ENCODE measurements at places on chromosomes 13 and 19. TPM values are rescaled to one million over a fixed set of nuclear protein-coding genes. Genes with fewer than 3 reads are reported as not detected.

DNA sequence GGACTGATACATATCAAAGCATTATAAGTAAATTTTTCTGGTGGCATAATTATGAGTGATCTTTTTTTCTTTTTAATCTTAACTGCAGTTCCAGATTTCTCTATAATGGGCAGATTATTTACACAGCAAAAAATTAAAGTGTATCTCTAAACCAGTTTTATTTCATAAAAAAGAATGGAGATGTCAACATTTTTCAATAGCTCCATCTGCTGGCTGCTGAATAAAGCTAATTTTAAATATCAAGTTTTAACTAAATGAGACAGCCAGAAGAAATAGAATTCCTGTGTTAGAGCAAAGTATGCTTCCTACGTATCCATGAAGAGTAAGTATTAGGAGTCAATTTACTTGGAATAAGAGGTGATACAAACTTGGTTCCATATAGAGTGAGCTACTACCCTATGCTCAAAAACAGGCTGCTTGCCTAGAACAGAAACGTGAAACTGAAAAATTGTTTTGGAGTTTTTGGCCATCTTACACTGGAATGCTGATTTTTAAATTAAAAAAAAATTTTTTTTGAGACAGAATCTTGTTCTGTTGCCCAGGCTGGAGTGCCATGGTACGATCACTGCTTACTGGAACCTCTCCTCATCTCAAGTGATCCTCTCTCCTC is 5.0 kb upstream of the PDS5B start:
- DNase-seq, result no peak

- no peak for DNase-seq
These were observed 20.6 kb downstream of the BRSK1 start for GRCh38 chr19:55304279-55304978.

DNA sequence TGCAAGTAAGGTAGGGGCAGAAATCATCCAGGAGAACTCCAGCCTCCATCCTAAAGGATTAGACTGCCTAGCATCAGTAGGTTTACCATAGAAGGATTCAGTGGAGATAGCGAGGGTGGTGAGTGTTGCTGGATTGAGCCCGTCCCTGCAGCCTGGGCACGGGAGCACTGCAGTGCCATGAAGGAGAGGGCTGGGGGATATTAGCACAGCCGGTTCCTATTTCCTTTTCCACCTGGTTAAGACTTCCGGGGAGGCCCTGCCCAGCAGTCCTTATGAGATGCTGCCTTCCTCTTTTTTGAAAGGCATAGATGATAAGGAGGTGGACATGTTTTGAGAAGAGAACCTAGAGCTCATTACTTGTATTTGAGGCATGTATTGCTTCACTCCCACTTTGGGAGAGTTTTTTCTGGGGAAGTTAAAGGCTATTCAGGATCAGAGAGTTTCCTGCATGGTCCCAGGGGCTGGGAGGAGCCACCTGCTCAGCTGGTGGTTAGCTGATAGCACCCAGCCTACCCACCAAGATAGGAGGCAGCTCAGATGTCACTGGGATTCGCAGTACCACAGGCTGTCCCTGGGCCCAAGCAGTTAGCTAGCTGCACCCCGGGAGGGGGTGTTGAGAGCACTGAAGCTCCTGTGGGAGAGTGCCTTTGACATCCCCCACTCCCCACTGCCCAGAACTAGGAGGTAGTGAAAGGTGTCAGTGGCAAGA is 17.2 kb downstream of the ACTN4 start:
- no peak for DNase-seq

Gene ACP5
- 12.0 TPM for total RNA-seq

DNA sequence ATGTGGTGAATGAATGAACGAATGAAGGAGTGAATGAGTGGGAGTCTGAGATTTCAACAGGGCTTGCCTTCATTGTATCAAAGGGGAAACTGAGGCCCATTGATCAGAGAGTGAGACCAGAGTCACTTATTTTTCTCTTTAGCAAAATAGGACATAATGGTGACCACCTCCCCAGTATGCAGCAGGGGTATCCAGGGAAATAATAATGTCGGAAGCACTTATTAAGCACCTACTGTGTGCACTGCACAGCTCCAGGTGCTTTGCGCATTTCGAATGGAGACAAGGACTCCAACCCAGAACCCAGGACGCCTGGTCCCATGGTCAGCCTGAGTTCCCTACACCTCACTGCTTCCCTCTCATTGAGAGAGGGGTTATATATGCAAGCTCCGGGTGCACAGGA is 26.8 kb upstream of the SEMA6B start:
- no peak for DNase-seq

Gene PABPC3
- total RNA-seq, result 0.34 TPM

DNA sequence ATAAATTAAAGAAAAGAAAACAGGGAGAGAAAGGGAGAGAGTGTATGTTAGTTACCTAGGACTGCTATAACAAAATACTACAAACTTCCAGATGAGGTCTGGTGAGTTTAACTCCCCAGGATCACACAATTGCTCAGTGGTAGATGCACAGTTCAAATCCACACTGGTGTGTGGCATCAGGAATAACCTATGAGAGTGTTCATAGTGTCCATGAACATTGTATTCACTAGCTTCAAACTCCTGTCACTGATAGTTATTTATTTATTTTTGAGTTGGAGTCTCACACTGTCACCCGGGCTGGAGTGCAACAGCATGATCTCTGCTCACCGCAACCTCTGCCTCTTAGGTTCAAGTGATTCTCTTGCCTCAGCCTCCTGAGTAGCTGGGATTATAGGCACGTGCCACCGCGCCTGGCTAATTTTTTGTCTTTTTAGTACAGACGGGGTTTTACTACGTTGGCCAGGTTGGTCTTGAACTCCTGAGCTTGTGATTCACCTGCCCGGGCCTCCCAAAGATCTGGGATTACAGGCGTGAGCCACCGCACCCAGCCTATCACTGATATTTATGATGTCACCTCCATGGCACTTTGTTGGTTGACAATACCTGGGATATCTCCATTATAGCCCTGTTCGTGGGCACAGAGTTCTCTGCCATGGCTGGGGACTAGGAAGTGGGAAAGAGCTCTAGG is at the start of gene NFILZ:
NFILZ (plus strand) TSS at position 638 of the 688 bp plus-strand sequence. CDS start 46,133 bp downstream, outside the sequence.
- no peak for DNase-seq

GRCh38 chr19:46413262-46414031 is at the start of gene CCDC8:
CCDC8 (minus strand) TSS chr19:46413564; CDS start chr19:46412810, 754 bp downstream.
- no peak for DNase-seq

Gene FCAR
- not detected for total RNA-seq

DNA sequence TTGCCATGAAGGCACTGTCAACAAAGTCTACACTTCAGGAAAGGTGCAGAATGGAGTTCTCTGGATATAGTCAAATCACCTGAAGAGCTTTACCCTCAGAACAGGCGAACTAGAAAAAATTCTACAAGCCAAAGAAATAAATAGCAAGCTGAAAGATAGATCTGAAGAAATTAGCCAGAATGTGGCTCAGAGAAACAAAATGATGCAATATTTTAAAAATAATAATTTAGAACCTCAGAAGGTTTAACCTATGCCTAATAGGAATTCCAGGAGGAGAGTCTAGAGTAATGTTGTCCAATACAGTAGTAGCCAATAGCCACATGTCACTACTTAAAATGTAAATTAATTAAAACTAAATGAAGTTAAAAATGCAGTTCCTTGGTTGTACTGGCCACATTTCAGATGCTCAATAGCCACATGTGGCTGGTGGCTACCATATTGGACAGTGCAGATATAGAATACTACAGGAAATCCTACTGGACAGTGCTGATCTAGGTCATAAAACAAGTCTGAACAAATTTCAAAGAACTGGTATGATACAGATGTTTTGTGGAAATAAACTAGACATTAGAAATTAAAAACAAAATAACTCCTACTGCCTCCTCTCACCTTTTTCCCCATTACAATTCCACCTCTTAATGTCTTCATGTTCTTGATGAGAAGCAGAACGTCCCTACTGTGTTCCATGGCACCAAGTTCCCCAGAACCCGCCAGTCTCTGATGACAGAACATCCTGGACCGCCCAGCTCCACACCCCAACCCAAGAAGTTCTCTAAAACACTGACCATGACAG is 679 bp upstream of the CDADC1 start:
- DNase-seq, result no peak

Data from activated T-helper 1 cell treated with anti-CD3 and anti-CD28 coated beads, Interleukin-12 subunit alpha, Interleukin-12 subunit beta, Interleukin-2, Interleukin-4 antibody, amounts not matched to agents 30 ng/mL and 10 ng/mL and 1 ng/mL, durations not matched to agents 14 hours and 24 hours and 36 hours (primary cell).